BJ (cell line): ENCODE measurements at places on chromosomes 12 and 14.

GRCh38 chr12:3129301-3130056 is 52.3 kb downstream of the TSPAN9 start:
- DNase-seq = no peak

DNA sequence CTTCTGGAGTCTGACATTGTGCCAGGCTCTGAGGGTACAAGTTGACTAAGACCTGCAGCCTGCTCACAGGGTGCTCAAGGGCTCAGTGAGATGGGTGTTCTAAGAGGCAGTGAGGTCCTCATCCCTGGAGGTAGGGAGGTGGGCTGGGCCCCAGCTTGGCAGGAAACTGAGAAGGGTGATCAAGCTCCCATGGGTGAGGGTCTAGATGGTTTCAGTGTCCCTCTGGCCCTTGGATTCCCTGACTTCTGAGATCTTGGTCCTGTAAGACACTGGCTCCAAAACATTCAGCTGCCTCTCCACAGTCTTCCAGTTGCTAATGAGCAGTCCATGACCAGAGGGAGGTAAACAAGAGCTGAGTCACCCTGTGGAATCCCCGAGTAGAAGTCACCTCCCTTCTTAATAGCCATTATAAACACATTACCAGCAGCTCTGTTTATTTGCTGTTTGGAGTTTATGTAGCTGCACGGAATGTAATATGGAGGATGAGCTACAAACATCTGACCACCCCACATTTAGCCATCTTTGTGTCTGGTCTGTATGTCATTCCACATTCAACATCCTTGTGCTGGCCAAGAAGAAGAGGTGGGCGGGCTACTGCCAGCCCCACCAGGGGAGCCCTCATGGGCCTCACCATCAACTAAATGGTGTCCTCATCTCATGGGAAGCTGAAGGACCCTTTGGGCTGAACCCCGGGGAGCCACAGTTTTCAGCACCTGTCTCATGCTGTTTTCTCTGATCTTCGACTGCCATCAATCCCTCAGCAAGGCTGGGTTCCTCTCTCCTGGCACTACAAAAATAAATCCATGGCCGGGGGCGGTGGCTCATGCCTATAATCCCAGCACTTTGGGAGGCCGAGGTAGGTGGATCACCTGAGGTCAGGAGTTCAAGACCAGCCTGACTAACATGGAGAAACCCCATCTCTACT is 37.2 kb upstream of the BDKRB2 start:
- peak; percentile 88 for DNase-seq

GRCh38 chr14:104703269-104703668 is 13.9 kb downstream of the INF2 start:
- DNase-seq = no peak

DNA sequence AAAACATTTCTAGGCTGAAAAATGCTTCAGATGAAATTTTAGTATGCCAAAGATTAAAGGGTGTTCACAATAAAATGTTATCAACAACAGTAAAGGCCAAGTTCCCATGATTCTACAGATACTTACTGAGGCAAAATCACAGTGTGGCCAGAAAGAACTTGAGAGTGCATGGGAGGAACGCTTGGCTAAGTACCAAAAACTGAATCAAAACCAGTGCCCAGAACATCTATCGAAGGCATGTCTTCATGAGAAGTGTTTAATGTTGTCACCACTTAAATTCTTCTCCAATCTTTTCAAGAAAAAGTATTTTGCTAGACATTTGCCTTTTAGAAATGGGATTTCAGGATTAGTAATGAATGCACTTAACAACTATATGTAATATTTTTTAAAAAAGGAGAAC is 41.5 kb downstream of the KIF21A start:
- no peak for DNase-seq

GRCh38 chr12:39427360-39427808 is 15.5 kb downstream of the KIF21A start:
- DNase-seq = no peak

- DNase-seq = no peak
These were observed 33.3 kb upstream of the FGF6 start for GRCh38 chr12:4478933-4479332.

DNA sequence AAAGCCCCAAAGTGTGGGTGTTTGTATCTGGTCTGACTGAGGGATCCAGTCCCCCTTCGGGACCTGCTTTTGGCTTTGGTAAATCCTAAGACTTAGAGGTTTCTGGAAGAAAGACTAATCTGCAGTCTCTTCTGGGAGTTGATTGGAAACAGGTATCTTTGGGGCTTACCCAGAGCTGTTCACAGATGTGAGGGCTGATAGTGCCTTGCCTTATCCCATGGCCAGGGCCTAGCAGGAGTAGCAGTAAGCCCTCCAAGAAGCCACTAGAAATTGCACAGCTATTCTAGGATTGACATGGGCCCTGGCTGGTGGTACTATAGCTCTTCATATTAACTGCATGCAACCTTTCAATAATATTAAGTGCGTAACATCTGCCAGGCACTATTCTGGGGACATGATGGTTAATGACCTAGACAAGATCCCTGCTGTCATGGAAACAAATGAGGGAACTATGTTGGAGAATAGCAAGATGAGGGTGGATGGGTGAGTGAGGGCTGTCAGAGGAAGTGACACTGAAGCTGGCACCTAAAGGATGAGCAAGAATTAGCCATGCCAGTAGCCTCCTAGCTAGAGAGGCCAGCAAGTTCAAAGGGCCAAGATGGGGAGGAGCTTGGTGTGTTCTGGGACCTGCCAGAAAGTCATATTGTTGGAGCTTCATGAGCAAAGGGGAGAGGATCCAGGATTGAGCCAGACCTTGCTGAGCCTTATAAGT is 71.7 kb downstream of the CRADD start:
- DNase-seq = no peak

GRCh38 chr14:99272899-99273765 is 1.1 kb upstream of the BCL11B start:
- DNase-seq = no peak

GRCh38 chr12:27696864-27697564 is 767 bp downstream of the REP15 start:
- no peak for DNase-seq

DNA sequence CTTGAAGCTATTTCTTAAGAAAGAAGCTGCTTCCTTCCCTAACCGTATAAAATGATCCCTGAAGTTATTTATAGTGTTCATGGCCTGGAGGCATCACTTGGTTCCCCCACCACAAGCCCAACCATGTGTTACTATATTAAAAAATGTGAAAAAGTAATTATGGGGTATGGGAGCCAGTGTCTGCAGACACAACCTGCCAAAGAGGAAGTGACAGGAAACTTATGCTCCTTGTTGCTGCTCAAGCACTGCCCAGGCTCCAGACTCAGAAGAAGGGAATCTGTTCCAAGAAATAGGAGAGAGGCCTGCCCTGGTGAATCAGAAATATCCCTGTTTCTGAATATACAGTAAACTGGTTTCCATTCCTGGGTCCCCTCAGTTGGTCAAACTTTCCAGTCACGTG is 217.2 kb upstream of the BMP4 start:
- DNase-seq = peak; percentile 27

DNA sequence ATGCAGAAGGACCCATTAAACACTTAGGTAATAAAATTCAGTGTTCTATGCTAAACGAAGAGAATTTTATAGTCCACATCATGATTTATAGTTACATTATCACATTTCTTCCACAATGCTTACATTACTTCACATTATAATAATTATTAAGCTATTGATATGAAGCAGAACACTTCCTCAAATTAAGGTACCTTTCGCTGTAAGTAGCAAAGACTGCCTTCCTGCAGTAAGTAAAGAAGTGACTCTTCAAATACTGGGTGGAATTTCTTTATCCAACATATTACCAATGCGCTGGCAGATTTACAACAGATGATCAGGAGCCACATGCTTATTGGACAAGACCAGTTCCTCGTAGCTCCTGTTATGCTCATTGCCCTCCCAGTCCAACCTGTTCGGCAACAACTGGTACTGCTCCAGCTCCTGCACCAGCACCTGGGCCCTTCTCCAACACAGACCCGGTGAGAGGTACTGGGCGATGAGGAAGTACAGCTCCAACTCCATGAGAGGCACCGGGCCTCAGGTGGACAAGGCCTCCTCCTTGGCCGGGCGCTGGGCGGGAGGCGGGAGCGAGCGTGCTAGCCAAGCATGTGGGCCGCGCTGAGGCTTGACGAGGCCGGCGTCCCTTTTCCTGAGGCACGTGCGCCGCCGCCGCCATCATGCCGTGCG is 210.7 kb upstream of the ATP2B1 start:
- DNase-seq = no peak

- DNase-seq = no peak
These were observed 3.7 kb upstream of the MAPKAPK5 start for GRCh38 chr12:111838353-111838752.

DNA sequence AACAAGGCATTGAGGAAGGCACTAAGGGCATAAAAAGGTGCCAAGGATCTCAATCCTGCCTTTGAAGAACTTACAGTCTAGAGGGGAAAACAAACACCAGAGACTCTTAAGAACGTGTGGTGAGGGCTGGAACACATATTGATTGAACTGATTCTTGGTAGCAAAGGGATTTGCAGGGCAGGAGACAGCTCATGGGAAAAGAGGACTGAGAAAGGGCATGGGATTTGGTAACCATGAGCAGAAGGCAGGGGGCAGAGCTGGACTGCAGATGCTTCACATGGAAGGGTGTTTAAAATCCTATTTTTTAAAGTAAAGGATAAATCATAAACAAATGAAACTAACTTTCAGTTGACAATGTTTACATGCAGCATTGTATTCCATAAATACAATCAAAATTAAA is 203.1 kb downstream of the ITPR2 start:
- no peak for DNase-seq

GRCh38 chr14:76546426-76547221 is 170.7 kb downstream of the ESRRB start:
- DNase-seq = no peak

- no peak for DNase-seq
These were observed 53.0 kb upstream of the BCL11B start for GRCh38 chr14:99325016-99325415.

- no peak for DNase-seq
These were observed 12.2 kb downstream of the PYM1 start for GRCh38 chr12:55915482-55915859.
